Astrocyte (in vitro differentiated cells and primary cell): ENCODE measurements at places on chromosomes 4 and X. TPM values are rescaled to one million over a fixed set of nuclear protein-coding genes. Genes with fewer than 3 reads are reported as not detected.

GPRIN3 gene
- total RNA-seq, result 2.6 and 6.9 TPM in 2 replicates

NAP1L3 gene
- total RNA-seq, result 10.8 and 11.3 TPM in 2 replicates

HS3ST1 gene
- 0.18 and 0.22 TPM in 2 replicates for total RNA-seq

SMARCA1 gene
- 104 and 107 TPM in 2 replicates for total RNA-seq

CDKL2 gene
- total RNA-seq, result 3.7 and 4.7 TPM in 2 replicates

CLDN22 gene
- not detected in 2 replicates for total RNA-seq

SLITRK2 gene
- not detected in 2 replicates for total RNA-seq

ANAPC4 gene
- 18.9 and 19.2 TPM in 2 replicates for total RNA-seq

STIM2 gene
- total RNA-seq, result 17.8 and 18.4 TPM in 2 replicates

TREX2 gene
- total RNA-seq, result 0.36 TPM in 1 of 2 replicates, not detected in the other

GRCh38 chr4:1753294-1753696 is 32.0 kb downstream of the TACC3 start:
- no peaks in the 10 kb centered on the region for H3K36me3 ChIP-seq
- H3K4me1 ChIP-seq, result no peaks in the 10 kb centered on the region
- H3K27ac ChIP-seq, result no peak overlapping the region
- no peak overlapping the region for H3K4me3 ChIP-seq

- no peaks in the 10 kb centered on the region for H3K4me1 ChIP-seq
- DNase-seq, result no peak
- H3K4me3 ChIP-seq, result no peak overlapping the region
- no peaks in the 10 kb centered on the region for H3K36me3 ChIP-seq
- H3K27me3 ChIP-seq, result no peaks in the 10 kb centered on the region
- H3K27ac ChIP-seq, result no peak overlapping the region
These were observed 185.7 kb upstream of the NWD2 start for GRCh38 chr4:37058826-37059225.

GRCh38 chr4:123673971-123674370 is 277.4 kb downstream of the SPRY1 start:
- H3K36me3 ChIP-seq, result no peaks in the 10 kb centered on the region
- no peaks in the 10 kb centered on the region for H3K4me1 ChIP-seq
- DNase-seq, result peak; percentile 91
- H3K27ac ChIP-seq, result no peak overlapping the region

DNA sequence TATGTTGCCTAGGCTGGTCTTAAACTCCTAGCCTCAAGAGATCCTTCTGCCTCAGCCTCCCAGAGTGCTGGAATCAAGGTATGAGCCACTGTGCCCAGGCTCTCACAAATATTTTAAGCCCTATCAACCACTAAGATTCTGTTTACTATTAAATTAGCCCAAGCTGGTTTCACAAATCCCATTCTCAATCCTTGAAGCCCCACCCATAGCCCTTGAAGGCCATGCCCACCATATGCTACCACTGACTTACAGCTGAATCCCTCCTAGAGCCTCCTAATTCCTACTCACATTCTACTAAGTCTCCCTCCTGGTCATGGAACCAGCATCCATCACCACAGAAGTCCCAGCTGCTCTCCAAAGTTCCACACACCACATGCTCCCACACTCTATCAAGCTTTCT is 9.7 kb downstream of the GRIPAP1 start:
- no peak for DNase-seq
- no peak overlapping the region for H3K4me3 ChIP-seq
- no peak overlapping the region for H3K27ac ChIP-seq
- H3K4me1 ChIP-seq, result no peaks in the 10 kb centered on the region
- H3K27me3 ChIP-seq, result no peaks in the 10 kb centered on the region

GRCh38 chr4:14399848-14400247 is 602.4 kb upstream of the CPEB2 start:
- H3K36me3 ChIP-seq, result no peaks in the 10 kb centered on the region
- no peaks in the 10 kb centered on the region for H3K4me1 ChIP-seq
- no peaks in the 10 kb centered on the region for H3K27me3 ChIP-seq
- H3K27ac ChIP-seq, result no peak overlapping the region
- no peak overlapping the region for H3K4me3 ChIP-seq

- no peak for DNase-seq
- peak overlapping the region; percentile 79 for H3K27ac ChIP-seq
- H3K4me3 ChIP-seq, result no peak overlapping the region
- no peaks in the 10 kb centered on the region for H3K27me3 ChIP-seq
These were observed 50.8 kb downstream of the LRP2BP start for GRCh38 chr4:185344743-185345538.

DNA sequence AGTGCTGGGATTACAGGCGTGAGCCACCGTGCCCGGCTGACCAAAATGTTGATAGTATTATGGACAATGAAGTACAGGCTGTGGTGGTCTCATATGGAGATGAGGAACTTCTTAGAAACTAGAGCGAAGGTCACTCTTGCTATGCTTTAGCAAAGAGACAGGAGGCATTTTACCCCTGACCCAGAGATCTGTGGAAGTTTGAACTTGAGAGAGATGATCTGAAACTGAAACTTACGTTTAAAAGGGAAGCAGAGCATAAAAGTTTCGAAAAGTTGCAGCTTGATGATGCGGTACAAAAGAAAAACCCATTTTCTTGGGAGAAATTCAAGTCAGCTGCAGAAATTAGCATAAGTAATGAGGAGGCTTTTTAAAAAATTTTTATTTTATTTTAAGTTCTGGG is 8.5 kb upstream of the CTAG2 start:
- no peaks in the 10 kb centered on the region for H3K36me3 ChIP-seq
- H3K27me3 ChIP-seq, result no peaks in the 10 kb centered on the region
- H3K4me1 ChIP-seq, result no peaks in the 10 kb centered on the region
- no peak overlapping the region for H3K27ac ChIP-seq
- DNase-seq, result no peak

DNA sequence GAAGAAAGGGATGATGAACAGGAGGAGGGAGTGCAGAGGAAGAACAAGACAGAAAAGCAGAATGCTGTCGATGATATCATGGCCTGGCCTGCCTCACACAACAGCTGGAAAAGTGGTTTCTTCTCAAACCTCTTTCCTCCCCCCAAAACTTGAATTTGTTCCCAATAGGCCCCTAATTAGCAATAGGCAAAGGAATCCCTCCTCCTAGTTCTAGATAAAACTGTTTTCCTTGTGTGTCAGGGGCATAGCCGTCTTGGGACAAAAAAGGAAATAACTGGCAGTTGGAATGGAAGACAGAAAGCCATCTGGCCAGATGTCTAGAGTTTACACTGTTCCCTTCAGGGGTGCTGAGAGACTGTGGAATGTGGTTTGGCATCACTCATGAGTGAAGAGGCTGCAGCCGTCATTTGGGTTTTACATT is 177.8 kb upstream of the C1QTNF7 start:
- H3K36me3 ChIP-seq, result no peaks in the 10 kb centered on the region
- H3K4me1 ChIP-seq, result peaks cover under 1% of the 10 kb centered on the region
- H3K4me3 ChIP-seq, result no peak overlapping the region
- H3K27ac ChIP-seq, result no peak overlapping the region

DNA sequence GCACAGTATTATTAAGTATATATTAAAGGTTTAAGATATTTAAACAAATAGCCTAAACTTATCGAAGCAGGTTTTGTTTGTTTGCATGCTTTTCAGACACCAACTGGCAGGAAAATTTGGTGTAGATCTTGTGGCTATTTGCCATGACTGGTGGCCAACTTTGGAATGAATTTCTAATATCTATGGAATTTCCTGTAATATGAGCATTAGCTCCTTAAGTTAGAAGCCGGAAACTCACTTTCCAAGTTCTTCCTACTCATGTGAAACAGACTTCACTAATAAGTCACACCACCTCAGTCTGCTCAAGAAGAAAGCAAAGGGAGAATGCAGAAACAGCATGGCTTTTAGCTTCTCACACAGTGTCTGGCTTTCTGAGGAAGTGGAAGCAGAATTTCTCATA is 563.9 kb downstream of the GRXCR1 start:
- H3K27ac ChIP-seq, result peak overlapping the region; percentile 66
- H3K4me3 ChIP-seq, result no peak overlapping the region
- no peaks in the 10 kb centered on the region for H3K36me3 ChIP-seq
- peak; percentile 89 for DNase-seq

DNA sequence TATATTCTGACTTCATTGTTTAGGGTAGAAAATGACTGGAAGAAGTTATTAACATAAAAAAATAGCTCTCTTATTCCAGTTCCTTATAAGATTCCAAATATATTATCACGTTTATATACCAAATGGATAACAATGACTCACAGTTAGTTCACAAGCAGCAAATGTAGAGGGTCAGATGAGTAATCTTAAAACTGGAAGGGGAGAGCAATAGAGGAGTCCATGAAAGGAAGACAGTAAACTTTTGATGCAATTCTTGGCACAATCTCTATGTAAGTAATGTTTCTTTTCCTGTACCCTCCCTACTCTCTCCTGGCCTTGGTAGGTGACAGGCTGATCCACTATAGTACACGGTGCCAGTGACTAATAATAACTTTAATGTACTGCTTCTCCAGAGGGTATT is 259.0 kb upstream of the TRPC5 start:
- DNase-seq, result peak; percentile 49
- H3K4me3 ChIP-seq, result no peak overlapping the region
- no peaks in the 10 kb centered on the region for H3K36me3 ChIP-seq
- H3K4me1 ChIP-seq, result no peaks in the 10 kb centered on the region
- no peak overlapping the region for H3K27ac ChIP-seq

DNA sequence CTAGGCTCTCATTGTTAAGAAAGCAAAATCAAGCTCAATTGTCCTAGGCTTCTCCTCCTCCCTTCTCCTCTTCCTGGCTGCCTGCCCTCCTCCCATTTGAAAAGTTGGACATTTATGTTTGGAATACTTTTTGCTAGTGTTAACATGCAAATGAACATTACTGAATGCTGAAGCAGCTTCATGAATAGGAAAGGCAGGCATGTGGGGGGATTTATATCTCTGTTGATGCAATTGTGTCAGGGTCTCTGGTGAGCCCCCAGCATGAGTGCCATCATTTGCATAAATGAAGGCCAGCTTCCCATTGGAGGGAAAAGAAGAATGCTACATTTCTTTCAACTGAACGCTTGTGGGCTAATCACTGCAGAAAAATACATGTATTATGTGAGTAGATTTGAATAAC is 160.1 kb upstream of the NDST3 start:
- no peak for DNase-seq
- H3K4me3 ChIP-seq, result no peak overlapping the region
- H3K27me3 ChIP-seq, result no peaks in the 10 kb centered on the region
- H3K36me3 ChIP-seq, result no peaks in the 10 kb centered on the region
- no peak overlapping the region for H3K27ac ChIP-seq

DNA sequence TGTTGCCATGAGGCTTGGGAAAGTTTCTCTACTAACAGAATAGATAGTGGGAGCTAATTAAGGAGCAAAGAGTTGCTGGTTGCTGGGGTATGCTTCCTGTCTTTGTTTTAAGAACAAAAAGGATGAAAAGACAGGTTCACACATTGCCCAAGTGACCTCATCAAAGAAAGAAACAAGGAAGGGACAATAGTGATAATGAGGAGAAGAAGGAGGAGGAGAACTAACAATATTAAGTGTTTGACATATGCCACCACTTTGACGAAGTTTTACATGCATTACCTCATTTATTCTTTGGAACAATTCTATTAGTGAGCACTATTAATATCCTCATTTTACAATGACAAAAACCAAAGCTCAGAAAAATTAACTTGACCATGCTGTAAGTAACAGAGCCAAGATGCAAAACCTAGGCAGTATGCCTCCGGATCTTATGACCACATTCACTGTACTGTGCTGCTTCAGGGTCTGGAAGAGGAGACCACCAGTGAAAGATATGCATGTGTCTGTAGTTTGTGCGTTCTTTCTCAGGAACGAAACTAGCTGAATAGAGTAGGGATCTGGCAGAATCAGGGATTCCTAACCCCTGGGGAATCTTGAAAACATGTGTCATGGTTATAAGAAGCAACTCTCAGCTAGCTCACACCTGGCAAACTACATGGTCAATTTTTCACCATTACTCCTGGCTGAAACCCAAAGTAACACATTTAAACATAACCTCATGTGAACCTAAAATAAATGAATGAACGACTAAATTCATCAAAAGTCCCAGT is 83.8 kb downstream of the MOSPD2 start:
- no peak for DNase-seq
- H3K4me3 ChIP-seq, result no peak overlapping the region
- no peaks in the 10 kb centered on the region for H3K4me1 ChIP-seq
- H3K27me3 ChIP-seq, result no peaks in the 10 kb centered on the region
- no peak overlapping the region for H3K27ac ChIP-seq

GRCh38 chr4:89100853-89101252 is 10.5 kb upstream of the TIGD2 start:
- peaks cover 3% of the 10 kb centered on the region for H3K27me3 ChIP-seq
- no peak for DNase-seq
- no peak overlapping the region for H3K4me3 ChIP-seq

DNA sequence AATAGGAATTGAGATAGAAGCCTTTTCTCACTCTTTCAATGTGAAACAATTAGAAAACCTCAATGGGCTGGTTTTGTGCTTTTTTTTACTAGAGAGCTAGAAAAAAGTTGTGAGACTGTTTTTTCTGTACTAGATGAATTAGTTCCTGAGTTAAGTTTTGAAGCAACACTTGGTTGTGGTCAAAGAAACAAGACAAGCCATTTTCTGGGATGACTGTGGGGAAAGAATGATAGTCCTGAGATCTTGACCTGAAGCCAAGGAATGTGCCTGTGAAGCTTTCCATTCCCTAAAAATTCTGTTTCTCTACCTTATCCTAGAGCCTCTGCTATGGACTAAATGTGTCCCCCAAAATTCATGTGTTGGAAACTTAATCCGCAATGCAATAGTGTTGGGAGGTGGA is 157.8 kb upstream of the TLL1 start:
- H3K36me3 ChIP-seq, result no peaks in the 10 kb centered on the region
- H3K27ac ChIP-seq, result no peak overlapping the region
- no peaks in the 10 kb centered on the region for H3K27me3 ChIP-seq
- no peaks in the 10 kb centered on the region for H3K4me1 ChIP-seq
- no peak overlapping the region for H3K4me3 ChIP-seq
- DNase-seq, result peak; percentile 58

GRCh38 chr4:41613386-41613785 is 75.4 kb downstream of the LIMCH1 start:
- DNase-seq, result peak; percentile 8
- H3K4me1 ChIP-seq, result peaks cover 16% of the 10 kb centered on the region
- peak overlapping the region; percentile 47 for H3K4me3 ChIP-seq

- H3K27ac ChIP-seq, result no peak overlapping the region
- no peaks in the 10 kb centered on the region for H3K4me1 ChIP-seq
- H3K4me3 ChIP-seq, result no peak overlapping the region
- H3K27me3 ChIP-seq, result no peaks in the 10 kb centered on the region
These were observed 87.6 kb upstream of the JADE1 start for GRCh38 chr4:128721896-128722295.

GRCh38 chr4:30979402-30979801 is 259.2 kb downstream of the PCDH7 start:
- no peaks in the 10 kb centered on the region for H3K36me3 ChIP-seq
- no peak for DNase-seq
- H3K27me3 ChIP-seq, result no peaks in the 10 kb centered on the region
- no peak overlapping the region for H3K4me3 ChIP-seq
- H3K27ac ChIP-seq, result no peak overlapping the region
- no peaks in the 10 kb centered on the region for H3K4me1 ChIP-seq
